ENCODE measurements at places on chromosomes 7 and 10.

DNA sequence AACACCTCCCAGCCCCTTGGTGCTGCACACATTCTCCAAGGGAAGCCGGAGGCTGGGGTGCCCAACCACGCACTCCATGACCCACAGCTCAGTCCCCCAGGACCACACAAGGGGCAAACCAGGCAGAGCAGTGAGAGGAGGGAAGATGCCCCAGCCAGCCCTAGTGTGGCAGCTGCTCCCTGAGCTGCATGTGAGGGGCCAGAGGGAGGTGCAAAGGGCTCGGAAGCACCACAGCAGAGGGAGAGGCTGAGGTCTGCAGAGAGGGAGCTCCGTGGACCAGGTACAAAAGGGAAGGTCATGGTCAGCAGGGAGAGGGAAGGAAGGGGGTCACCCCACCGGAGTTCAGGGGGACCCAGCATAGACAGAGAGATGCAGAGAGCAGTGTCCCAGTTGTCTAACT is 1.5 kb upstream of the CALML5 start:
- DNase-seq = no peak

GRCh38 chr7:21548491-21548890 is 5.7 kb downstream of the DNAH11 start:
- no peak for DNase-seq

DNA sequence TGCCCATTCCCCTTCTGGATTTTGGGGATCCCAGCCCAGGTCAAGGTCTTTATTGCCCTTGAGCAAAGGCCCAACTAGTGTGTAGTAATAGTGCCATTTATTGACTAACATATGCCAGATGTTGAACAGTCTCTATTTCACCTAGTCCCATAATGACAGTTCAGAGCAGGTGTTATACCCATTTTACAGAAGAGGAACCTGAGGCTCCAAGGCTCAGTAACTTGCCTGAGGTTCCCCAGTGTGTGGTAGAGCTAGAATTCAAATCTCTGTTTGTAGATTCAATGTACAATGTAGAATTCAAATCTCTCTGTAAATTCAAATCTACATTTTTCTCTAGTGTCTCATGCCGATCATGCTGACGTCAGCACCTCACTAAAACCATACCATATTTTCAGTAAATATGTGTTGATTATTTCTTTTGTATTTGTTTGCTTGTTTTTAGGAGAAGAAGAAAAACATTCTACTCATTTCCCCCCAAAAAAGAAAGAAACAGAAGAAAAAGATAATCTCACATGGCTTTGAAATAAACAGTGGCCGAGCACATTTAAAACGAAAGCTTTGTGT is 329.7 kb downstream of the PRPF18 start:
- no peak for DNase-seq

- DNase-seq = no peak
Observed at GRCh38 chr7:125136755-125137532, 207.3 kb upstream of the POT1 start.

GRCh38 chr7:32502728-32503127 is 7.4 kb downstream of the AVL9 start:
- no peak for DNase-seq

DNA sequence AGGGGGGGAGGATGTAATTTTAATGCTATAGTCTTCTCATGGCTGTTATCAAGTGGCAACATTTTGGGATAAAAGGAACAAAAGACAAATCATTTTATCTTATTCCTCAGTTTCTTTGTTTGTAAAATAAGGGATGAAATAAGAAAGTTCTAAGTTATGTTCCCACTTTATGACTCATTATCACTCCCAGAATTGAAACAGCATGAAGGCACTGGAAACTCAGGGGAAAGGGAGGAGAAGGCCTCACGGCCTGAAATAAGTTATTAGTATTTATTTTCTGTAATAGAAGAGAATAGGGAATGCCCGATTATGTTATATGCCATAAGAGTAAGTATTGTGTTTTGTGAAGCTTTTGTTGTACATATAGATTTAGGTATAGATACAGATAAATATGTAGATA is 85.0 kb upstream of the NAMPT start:
- DNase-seq = no peak

GRCh38 chr10:123579675-123580074 is 86.5 kb upstream of the GPR26 start:
- DNase-seq = no peak

DNA sequence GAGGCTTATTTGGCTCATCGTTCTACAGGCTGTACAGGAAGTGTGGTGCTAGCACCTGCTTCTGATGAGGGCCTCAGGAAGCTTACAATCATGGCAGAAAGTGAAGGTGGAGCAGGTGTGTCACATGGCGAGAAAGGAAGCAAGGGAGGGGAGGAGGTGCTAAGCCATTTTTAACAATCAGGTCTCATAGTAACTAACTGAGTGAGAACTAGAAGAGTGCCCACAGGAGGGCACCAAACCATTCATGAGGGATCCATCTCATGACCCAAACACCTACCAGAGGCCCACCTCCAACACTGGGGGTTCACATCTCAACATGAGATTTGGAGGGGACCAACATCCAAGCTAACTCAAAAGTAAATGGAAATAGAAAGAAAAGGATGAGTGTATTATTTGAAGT is 78.1 kb downstream of the CXCL12 start:
- DNase-seq = no peak

DNA sequence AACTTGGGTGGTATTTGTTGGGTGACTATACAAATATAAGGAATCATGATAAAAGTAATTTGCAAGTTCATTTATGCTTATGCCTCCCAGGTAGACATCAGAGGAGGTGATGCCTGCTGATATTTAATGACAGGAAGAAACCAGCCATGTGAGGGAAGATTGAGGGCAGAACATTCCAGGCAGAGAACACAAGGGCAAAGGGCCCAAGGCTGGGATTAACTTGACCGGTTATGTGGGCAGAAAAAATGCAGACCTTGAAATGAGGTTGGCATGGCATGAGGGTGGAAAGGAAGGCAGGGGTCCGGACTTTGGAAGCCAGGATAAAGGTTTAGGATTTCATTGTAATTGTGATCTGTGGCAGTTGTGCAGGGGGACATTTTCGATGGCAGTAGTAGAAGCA is 68.0 kb upstream of the MTPN start:
- no peak for DNase-seq

DNA sequence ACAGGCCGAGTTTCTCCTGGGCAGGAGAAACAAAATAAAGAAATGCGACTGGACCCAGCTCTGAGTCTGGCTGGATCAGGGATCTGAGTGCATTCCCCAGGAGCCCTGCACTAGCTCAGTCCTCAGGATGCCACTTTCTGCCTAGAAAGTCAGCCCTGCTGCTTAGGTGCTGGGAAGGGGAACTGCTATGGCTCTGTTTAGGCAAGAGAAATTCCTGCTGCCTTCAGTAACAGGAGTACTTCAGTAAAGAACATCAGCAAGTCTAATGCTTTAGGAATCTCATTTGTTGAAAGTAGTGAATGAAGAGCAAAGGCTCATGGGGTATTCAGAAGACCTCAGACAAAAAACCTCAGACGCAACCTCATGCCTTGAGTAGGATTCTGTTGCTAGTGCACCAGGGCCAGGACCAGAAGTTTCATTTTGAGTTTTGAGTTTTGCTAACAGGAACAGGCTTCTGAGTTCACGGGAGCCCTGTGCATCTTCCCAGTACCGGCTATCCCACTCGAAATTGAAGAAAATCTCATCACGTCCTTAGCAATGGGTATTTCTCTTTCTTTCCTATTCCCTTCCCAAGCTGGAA is 170.8 kb upstream of the CDCA7L start:
- DNase-seq = no peak

DNA sequence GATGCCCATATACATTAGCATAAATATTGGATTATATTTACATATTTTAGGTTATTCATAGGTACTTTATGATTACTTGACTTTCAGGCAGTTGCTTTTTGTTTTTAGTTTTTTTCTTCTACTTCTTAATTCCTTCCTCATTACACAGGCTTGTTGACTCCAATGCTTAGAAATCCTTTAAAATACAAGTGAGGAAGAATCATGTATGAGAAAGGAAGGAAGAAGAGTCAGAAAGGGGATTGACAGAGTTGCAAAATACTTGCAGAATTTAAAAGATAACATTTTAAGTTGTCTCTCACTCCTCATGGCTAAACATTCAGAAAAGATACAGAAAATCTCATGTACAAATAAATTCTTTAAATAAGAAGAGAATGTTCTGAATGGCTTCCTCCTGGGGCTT is 61.9 kb downstream of the ATXN7L1 start:
- no peak for DNase-seq

GRCh38 chr7:113550966-113551365 is 367.8 kb downstream of the PPP1R3A start:
- DNase-seq = no peak

DNA sequence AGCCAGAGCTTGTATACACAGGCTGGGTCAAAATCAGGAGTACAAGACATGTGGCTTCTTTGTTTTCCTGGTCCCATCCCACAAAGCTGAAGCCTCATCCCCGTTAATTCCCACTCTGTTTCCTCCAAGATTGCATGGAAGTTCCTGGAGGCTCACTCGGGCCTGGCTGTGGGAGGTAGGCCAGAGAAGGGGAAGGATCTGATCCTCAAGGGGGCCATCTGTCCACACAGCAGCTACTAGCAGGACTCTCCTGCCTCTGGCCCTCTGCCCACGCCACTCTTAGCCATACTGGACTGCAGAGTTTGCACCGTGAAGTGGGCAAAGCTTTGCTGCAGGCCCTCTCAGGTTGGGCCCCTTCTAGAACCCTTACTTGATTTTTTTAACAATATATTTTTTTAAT is 160.6 kb downstream of the FGFR2 start:
- DNase-seq = no peak

- DNase-seq = no peak
Observed at GRCh38 chr7:154553711-154554265, 449.1 kb downstream of the PAXIP1 start.
